Right ventricle myocardium inferior (tissue), 1 donor: ENCODE measurements at places on chromosomes 6 and 20. TPM values are rescaled to one million over a fixed set of nuclear protein-coding genes. Genes with fewer than 3 reads are reported as not detected.

ARID1B gene
- 46.4 TPM for total RNA-seq

TCP11 gene
- total RNA-seq: not detected

ZNF184 gene
- total RNA-seq: 4.2 TPM

C6orf163 gene
- total RNA-seq: 1.4 TPM

GSTA3 gene
- not detected for total RNA-seq

SCGN gene
- 1.2 TPM for total RNA-seq

TXNDC5 gene
- 42.0 TPM for total RNA-seq

PTCHD4 gene
- 0.92 TPM for total RNA-seq

DNA sequence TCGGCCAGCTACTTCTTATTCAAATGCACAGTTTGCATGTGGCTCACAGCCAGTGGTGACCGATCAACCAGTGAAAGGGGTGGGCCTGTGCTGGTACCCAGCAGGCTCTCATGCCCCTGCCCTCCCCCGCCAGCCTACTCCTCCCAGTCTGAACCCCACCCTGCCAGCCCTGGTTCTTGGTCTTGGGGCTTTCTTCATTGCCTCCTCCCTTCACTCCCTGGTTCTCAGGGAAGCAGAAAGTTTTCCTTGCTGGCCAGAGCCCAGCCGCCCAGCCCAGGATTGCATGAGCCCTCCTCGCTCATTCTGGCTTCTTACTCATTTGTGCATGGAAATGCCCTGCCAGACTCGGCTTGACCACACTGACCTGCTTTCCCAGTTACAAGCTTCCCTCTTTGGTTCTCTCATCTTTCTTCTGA, 40.8 kb downstream of the KCNK17 start:
- DNase-seq: no peak

DNA sequence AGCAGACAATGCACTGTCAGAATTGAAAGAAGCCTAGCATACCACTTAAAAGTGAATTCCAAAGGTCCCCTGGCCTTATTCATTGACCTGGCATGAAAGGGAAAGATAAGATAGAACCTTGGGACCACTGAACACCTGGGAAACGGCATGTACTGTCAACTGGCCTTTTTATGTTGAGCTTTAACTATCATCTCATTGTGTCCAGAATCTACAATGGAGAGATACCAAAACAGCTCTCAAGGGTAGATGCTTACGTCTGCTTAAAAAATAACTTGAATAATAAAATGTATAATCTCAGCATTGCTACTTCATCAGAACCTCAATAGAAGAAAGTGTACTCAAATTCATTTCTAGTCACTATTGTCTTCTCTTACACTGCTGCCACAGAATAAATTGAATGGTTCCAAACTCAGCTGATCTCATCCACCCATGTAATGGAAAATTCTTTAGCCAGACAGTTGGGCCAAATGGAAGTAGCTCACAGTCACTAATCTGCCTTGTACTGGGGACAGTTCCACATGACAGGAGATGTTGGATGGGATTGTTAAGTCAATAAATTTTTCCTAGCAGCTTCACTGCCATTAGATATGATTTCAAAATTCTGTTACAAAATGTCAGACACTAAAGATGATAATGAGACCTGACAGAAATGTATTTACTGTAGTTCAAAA, 93.8 kb downstream of the MLIP start:
- no peak for DNase-seq

- no peak for DNase-seq
Observed at GRCh38 chr20:52494244-52494643, 302.7 kb upstream of the ZFP64 start.

DNA sequence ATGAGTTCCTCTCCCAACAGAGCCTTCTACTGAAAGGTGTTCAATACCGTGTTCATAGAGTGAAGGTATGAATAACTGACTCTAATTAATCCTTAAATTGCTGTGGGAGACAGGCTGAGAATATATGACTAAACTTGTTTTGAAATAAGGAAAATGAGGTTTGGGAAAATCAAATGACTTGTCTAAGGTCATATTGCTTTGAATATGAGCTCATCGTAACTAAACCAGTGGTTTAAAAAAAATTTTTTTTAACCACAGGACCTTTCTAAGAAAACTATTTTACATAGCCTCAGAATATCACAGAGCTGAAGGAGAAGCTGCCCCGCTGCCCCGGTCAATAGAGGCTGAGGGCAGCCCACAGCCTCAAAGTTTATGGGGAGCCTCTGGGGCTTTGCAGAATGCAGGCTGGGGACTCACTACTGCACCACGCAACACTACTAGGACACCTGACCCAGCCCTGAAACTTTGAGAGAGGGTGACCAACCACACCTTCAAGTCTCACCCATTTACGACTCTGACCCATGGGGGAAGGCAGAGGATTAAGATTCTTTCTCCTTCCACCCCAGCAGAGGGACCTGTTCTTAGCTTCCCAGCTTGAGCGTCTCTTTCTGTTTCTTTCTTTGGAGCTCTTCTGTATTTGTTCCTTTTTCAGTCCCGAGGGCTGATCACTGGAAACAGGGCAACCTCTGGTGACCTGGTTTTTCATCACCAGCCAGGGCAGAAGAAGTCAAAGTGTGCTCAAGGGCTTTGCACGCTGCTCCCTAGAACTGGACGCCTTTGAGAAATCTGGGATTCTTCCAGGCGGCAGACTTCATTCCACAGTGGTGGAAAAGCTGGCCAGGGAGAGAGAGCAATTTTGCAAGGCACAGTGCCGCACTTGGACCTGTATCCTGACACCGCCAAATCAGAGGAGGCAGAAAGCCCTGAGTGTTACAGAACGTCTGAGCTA, 220.2 kb downstream of the ATXN1 start:
- no peak for DNase-seq

DNA sequence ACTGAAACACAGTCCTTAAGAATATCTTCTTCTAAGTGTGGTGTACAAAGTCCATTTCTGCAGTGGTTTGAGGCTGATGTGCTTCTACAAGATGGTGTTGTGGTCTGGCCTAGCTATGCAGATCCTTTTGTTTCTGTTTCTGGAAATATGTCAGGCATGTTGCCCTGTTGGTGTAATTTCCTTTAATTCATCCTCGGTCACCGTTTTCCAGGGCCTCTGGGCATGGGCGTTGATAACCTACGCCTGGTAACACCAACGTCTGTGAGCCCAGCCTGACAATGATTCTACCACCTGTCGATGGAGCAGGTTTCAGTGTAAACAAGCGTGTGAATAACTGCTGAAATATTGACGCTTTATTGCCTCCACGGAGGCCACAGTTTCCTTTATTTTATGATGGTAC, 33.3 kb upstream of the AFDN start:
- no peak for DNase-seq

DNA sequence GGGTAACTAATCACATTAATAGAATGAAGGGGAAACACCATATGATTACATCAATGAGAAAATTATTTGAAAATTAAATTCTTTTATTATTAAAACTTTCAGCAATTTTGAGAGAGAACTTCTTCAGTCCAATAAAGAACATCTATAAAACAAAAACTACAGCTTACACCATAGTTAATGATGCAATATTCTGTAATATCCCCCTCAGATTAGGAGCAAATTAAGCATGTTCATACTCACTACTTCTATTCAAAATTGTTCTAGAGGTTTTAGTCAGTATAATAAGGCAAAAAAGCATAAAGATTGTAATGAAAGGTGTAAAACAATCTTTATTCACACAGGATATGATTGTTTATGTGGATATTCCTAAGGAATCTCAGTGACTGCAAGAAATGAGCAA, 465.4 kb downstream of the CD109 start:
- DNase-seq: no peak

DNA sequence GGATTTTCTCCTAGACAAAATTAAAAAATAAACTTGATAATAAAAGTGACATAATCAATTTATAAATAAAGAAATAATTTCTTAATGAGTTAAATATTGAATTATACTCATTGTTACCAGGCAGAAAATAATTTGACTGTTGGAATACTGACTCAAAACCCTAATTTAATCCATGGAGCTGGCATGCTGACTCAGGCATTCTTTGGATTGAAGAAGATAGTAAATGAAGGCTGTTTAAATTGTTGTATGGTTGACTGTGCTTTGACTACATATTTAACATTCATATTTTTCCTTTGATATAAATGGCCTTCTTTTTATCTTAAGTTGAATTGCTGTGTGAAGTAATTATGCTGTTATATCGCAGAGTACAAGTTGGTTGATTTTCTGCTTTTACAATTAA, 11.7 kb downstream of the MANEA start:
- no peak for DNase-seq

DNA sequence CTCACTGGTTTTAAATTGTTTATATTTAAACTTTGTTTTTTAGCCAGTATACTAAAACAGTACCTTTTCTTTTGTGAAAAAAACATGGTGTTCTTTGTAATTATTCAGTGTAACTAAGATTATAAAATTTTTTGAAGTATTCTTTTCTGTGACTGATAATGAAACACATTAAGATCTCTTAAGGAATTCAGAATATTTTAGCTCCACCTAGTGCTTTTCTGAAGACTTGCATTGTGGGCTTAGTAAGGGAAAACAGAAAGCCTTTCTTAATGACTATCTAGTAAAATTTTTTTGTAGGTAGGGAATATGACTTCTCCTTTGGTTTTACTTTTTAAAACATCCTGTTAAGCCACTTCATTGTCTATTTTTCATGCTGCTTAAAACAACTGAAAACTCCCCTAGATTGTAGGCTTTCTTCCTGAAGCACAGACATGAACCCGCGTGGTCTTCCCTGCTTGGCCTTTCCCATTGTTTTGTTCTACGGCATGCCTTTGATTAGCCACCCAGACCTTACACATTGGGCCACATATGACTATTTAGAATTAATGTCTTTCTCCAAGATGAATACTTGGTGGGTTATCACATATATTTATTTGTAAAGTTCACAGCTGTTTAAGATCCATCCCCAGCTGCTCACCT, 72.1 kb downstream of the AFDN start:
- DNase-seq: no peak

GRCh38 chr6:36331381-36331780, 5.3 kb downstream of the BNIP5 start:
- no peak for DNase-seq

- no peak for DNase-seq
Observed at GRCh38 chr6:147080225-147080624, 124.0 kb upstream of the STXBP5 start.

DNA sequence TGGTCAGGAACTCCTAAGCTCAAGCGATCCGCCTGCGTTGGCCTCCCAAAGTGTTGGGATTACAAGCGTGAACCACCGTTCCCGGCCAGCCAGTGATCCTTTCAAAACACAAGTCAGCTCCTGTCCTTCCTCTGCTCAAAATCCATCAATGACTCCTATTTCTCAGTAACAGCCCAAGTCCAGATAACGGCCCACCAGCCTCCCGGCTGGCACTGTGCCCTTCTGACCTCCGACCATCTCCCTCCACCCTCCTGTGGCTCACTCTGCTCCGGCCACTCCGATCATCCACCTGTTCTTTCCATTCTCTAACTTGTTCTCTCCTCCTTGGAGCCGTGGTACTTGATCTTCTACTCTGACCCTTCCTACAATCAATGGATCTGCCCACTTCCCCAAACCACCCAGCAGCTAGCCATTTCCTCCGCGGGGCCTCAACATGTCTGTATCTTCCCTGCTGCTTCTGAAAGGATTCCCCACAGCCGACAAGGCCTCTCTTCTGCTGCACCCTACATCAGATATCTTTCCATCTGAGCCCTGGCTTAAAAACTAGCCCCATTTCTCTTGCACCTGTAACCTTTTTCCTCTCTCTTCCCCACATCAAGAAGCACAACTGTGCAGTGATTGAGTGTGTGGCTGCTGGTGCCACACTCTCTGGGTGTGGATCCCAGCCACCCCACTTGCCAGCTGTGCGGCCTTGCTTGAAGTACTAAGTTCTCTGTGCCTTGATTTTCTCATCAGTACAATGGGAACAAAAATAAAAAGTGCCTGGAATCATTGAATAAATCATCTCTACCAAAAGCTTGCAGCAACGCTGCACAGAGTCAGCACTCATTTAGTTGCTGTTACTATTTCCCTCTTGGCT, 6.1 kb upstream of the ZMYND8 start:
- DNase-seq: no peak

DNA sequence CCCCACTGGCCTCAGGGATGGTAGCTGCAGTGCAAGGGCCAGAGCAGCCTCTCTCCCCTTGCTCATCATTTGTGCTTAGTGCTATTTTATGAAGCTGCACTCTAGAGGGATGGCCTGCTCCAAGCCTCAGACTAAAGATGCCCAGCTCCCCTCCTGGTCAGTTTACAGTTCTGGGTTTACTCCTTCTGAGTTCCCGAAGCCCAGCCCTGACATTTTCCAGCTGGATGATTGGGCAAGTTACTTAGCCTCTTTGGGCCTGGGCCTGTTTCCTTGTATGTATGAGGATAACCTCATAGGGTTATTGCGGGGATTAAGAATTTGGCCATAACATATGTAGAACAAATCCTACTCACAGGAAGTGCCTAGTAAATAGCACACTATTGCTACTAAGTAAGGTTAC, 31.8 kb upstream of the EMILIN3 start:
- DNase-seq: no peak

- no peak for DNase-seq
Observed at GRCh38 chr20:40930561-40930960, 98.1 kb upstream of the TOP1 start.

- DNase-seq: no peak
Observed at GRCh38 chr20:62678553-62678952, 30.1 kb upstream of the NTSR1 start.

- no peak for DNase-seq
Observed at GRCh38 chr6:37807656-37808055, 11.9 kb upstream of the ZFAND3 start.

- peak; percentile 89 for DNase-seq
Observed at GRCh38 chr6:79777713-79778579, 146.8 kb downstream of the SH3BGRL2 start.

DNA sequence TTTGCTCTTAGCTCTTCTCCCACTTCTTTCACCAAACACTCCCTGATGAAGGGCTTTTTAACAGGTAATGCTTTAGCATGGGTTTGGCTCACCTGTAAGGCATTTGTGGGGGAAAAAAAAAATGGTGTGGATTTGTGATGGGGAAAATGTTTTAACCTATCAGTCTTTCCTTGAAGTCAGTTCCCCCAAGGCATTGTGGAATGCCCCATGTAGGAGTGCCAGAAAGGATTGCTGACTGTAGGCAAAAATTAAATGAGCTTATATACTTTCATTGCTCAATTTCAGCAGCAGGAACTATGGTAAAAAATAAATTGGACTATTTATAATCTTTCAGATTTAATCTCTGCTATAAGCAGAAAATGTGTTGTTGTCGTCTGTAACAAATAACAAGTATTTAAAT, 10.6 kb upstream of the SASH1 start:
- no peak for DNase-seq

GRCh38 chr6:137389150-137389704, 105.0 kb downstream of the OLIG3 start:
- no peak for DNase-seq
